ENCODE measurements at places on chromosomes 11 and 22. TPM values are rescaled to one million over a fixed set of nuclear protein-coding genes. Genes with fewer than 3 reads are reported as not detected.

- no peak for DNase-seq
Measured at GRCh38 chr22:50169181-50169759, 1.3 kb upstream of the PANX2 start.

DNA sequence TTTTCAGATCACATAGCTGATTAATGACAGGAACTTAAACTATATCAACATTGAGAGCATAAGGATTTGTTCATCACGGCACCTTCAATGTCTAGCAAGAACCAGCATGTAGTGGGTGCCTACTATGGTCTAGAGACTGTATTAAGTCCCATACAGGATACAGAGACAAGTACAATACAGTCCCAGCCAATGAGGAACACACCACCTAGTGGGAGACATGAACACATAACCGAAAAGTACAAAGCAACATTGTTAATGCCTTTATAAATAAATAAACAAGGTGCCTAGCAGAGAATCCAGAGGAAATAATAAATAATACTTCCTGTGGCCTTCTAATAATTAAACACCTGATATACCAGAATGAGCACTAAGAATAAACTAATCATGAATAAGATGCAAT, 87.7 kb upstream of the OPCML start:
- DNase-seq: no peak

- DNase-seq: no peak
Measured at GRCh38 chr11:108498816-108499408, 728 bp upstream of the POGLUT3 start.

- DNase-seq: no peak
Measured at GRCh38 chr11:59025097-59025496, 61.0 kb upstream of the GLYATL1B start.

GRCh38 chr22:29509298-29509697, 29.3 kb downstream of the NEFH start:
- no peak for DNase-seq

GRCh38 chr11:991711-992307, 44.7 kb downstream of the MUC6 start:
- DNase-seq: no peak

DNA sequence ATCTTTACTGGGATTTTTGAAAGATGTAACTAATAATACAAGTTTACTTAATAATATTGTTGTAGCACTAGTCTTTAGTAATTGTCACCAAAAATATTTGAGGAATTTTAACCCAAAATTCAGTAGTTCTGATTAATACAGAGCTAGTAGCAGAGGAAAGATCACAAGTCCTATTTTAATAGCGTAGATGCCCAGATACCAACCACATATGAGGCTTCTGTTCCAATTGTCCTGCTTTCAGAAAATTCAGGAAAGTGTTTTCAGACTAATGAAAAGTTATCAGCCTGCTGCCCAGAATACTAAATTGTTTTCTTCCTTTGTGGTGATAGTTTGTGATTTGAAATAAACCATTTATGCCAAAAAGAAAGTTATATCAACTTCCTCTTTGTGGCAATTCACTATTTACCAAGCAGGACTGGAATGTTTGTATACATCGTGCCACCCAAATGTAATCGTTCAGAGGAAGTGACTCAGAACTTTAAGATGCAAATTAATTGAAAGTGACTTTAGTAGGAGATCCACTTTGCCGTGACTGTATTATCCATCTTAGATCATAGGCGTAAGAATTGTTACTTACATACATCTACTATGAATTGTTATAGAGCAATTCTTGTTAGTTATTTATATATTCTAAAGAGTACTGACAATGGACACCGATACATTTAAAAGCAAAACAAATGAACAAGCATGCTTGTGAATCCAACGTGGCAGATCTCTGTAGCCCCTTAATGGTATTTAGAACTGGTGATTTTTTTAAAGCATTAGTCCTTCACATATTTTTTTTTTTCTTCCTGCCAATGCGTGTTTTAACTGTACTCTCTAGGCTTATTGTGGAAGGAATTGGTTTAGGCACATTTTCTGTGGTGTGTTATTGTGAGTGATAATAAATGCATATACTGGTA, 231.0 kb downstream of the DDX10 start:
- no peak for DNase-seq

Gene SULT4A1
- total RNA-seq: 0.07 TPM

All from heart left ventricle (tissue), 16 donors.